ENCODE measurements at places on chromosomes 12 and 14. TPM values are rescaled to one million over a fixed set of nuclear protein-coding genes. Genes with fewer than 3 reads are reported as not detected.

The ZDHHC17 gene
- 62.0 TPM for total RNA-seq

The SPIC gene
- total RNA-seq: not detected

The DDX47 gene
- 84.6 TPM for total RNA-seq

The RPS6KL1 gene
- total RNA-seq: 3.8 TPM

The TOGARAM1 gene
- total RNA-seq: 14.8 TPM

The TMEM30B gene
- total RNA-seq: 4.1 TPM

The RGS6 gene
- total RNA-seq: not detected

The KRT74 gene
- 0.26 TPM for total RNA-seq

The APOF gene
- not detected for total RNA-seq

The SLCO1B3 gene
- not detected for total RNA-seq

Data from naive thymus-derived CD8-positive, alpha-beta T cell (primary cell).